NCI-H1930 (cell line): ENCODE measurements at places on chromosomes 3 and 15.

DNA sequence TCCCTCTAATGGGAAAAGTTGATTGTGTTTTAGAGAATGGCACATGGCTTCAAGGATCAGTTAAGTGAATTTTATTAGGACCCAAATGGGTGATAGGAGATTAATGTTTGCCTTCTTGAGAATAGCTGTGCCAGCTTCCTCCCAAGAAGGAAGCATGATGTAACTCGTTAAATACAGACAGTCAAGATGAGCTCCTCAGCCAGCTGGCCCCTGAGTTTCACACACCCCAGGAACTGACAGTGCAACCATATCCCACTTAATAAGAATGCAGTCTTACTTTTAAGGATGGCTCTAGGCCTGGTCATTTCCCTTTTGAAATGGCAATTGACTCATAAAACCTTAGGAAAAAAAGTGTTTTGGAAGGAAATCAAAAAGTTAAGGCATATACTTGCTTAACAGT, 472.8 kb upstream of the KCNMB2 start:
- no peak for DNase-seq

GRCh38 chr3:49804141-49805041, 1.3 kb downstream of the INKA1 start:
- no peak for DNase-seq

DNA sequence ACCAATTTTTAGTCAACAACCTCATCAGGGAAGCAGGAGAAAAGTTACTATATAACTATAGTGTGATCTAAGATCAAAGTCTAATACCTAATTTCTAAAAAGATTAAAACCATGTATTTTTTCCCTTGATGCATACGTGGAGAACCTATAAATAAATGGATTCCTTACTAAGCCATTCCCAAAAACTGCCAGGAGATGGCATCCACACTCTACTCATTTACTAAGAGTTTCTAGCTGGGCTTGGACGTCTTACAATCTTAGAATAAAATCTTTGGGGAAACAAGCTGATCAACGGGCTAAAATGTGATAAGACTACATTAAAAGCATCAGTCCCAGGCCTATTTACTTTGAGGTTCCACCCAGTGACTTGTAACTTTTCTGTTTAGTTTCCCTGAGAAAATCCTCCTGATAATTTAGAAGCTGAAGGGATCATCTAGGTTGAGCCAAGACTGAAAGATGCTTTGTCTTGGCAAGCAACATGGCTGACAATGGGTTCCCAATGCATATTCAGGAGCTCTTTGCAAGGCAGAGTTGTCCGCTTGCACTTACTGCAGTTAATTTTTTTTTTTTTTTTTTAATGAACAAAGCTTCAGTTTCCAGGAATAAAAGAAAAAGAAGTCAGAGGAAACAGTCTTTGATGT, 85.5 kb upstream of the FGF12 start:
- DNase-seq, result peak; percentile 29

GRCh38 chr15:68601206-68602197, 22.7 kb downstream of the CORO2B start:
- DNase-seq, result no peak

DNA sequence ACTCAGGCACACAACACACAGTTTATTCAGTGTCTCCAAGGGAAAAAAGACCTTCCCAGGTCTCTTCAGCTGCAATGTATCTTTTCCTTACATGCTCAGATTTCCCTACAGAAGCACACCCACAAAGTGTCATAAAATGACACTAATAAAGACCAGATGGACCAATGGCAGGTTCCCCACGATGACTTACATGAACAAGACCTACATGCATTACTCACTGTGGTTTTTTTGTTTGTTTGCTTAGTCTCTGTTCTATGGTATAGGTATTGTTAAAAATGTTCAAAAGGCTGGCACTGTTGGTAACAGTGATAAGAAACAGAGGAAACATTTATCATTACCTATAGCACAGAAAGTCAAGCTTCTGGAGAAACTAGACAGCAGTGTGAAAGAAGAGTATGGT, 318.2 kb upstream of the TMCO5A start:
- DNase-seq, result no peak

DNA sequence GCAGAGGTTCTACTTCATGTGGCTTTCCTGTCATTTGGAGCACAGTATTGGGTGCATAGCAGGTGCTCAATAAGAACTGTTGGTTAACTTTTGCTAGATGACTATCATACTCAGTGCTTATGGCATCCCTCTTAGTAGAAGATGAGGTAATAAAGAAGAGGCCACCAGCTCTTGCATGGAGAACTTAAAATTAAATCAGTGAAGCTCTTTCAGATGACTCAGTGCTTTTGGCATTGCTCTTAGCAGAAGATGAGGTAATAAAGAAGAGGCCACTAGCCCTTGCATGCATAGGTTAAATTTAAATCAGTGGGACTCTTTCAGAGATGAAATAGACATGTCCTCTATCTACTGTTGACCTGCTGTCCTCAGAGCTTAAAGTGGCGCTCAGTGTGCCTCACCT, 109.4 kb upstream of the FGF7 start:
- DNase-seq, result no peak

DNA sequence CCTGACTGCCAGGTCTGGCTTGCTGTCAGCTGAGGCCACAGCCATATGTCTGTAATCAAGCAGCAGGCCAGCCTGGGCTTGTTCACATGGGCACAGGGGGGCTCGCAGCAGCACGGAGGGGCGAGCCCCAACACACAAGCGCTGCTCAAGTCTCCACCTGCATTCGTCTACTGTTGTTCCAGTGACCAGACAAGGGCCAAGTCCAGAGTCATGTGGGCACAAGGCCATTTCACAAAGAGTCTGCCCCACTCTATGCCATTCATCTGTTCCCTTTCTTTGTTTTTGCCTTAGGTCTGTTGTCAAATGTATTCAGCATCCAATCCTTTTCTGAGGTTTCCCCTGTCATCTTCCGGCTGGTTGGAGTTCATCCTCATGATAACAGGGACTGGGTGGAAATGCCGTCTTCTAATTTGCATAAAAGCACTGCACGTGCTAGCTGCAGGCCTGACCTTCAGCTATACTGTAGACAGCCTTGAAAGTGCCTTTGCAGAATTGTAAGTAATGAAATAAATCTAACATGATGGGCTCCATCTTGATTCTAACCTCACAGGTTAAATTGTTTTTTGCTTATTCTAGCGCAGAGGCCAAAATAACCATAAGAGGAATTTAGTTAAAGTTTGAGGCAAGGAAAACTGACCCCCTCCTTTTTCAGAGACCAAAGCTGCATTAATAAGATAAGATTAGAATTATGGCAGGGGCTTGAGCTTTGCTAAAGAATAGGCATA, 28.6 kb upstream of the KBTBD12 start:
- no peak for DNase-seq

DNA sequence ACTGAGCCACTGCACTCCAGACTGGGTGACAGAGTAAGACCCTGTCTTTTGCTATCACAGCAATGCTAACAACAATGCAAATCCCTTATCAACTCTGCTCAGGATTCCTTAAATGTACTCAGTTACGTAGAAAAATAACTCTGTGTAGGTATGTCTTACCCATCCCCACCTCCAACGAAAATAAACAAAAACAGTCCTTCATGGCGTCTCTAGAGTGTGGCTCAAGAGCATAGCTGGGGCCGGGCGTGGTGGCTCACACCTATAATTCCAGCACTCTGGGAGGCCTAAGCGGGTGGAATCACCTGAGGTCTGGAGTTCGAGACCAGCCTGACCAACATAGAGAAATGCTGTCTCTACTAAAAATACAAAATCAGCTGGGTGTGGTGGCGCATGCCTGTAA, 13.2 kb upstream of the NCKIPSD start:
- DNase-seq, result no peak

- DNase-seq, result peak; percentile 43
These were observed 226.6 kb upstream of the AZI2 start for GRCh38 chr3:28575100-28575745.

DNA sequence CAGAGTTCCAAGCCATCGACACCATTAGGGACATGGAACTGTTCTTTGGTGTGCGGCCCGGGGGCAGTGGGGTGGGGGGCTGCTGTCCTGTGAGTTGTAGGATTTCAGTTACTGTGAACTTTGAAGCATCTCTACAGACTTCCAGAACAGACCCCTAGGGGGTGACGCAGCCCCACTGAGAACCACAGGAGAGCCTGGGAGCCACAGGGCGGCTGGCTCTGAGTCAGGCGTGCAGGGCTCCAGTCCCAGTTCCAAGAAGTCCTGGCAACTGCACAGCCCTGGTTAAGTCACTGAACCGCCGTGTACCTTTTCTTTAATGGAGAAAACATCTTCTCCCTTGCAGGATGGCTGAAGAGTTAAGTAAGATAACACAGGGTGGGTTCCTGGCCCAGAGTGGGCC, 23.5 kb upstream of the LRTM1 start:
- peak; percentile 13 for DNase-seq

DNA sequence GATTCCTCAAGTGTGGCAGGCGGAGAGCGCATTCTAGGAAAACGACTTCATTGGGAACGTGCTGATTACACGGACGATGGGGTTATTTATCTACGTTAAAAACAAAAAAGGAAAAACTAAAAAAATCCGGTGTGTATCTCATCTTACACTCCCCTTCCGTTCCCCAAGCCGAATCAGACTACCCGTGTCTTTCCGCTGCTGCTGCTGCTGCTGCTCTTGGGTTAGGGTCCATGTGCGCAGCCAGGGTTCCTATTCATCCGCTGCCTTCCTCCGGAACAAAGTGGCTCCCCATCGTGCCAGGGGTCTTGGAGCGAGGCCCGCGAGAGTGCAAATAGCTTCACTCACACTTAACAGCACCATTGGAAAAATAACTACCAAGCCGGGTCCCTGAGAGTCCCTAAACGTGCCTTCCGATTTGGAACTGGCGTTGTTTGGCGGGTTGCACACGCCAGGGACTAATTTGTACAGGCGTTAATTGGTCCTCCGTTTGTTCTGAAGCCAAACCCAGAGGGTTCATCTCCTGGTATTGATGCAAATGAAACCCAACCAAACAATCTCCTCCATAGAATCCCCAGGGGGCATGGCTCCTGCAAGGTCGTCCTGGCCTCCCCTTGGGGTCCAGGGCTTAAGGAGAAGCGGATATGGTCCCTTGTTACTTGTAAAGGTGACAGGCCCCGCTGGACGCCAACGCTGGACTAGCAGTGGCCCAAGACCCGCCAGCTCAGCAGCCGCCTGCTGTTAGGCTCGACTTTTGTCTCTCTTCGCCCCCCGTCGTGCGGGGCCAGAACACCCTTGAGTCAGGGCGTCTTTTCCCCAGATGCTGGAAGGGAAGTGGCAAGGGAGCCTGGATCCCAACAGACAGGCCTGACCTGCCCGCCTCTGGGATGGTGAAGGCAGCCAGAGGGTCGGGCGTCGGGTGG, 11.0 kb upstream of the ONECUT1 start:
- DNase-seq, result no peak
